ENCODE measurements at places on chromosomes 3 and 15.
A peak's percentile ranks its signal among the peaks of the same experiment; 100 is the strongest.

DNA sequence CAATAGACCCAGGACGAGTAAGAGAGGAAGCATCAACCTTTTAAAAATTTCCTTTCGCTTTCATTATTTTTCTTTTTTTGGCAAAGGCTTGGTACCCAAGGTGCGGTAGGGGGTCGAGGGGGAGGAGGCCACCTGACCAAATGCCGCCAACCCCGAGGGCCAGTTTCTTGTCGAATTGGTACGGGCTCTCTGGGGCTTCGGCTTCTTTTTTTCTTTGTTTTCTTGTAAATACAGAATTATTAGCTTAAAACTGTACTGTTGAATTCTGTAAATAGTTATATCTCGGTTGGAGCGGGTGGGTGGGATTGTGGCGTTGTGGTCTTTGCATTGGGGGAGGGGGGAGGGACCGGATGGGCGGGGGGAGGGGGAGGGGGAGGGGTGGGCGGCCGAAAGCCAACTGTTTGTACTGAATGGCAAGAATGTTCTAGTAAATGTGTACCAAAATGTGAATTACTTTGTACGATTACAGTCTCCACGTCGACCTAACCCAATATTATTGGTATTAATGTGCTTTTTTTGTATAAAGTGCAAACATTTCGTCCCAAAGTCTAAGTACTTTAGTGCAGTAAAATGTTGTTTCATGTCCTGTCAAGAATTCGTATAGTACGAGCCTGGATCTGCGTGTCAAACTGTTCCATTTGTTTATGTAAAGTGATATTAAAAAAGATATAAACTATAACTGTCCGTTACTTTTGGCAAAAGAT, 4.7 kb downstream of the ZIC1 start:
- no peak for DNase-seq

GRCh38 chr3:53192608-53193007, 31.6 kb downstream of the PRKCD start:
- no peak for DNase-seq

- no peak for DNase-seq
These were observed 17.7 kb upstream of the OCA2 start for GRCh38 chr15:28116521-28117431.

DNA sequence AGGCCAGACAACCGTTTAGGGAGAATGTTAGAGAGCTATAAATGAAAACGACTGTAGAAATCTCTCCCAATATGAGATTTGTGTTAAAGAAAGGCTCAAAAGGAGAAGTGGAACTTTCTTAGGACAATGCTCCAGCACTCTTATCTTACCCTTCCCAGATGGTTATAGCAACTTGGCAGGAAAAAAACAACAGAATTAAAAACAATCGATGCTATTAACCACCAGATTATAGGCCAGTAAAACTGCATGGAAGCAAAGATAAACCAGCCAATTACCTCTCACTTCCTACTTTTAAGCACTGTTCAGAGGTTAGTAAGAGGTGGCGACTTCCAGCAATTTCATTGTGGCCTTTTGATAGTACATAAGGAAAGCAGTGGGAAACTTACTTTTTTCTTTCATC, 72.9 kb downstream of the TMCC1 start:
- no peak for DNase-seq

- DNase-seq = no peak
These were observed 232.2 kb downstream of the UBE2E2 start for GRCh38 chr3:23435318-23435717.

GRCh38 chr3:191358929-191359328, 28.6 kb upstream of the UTS2B start:
- DNase-seq = no peak

DNA sequence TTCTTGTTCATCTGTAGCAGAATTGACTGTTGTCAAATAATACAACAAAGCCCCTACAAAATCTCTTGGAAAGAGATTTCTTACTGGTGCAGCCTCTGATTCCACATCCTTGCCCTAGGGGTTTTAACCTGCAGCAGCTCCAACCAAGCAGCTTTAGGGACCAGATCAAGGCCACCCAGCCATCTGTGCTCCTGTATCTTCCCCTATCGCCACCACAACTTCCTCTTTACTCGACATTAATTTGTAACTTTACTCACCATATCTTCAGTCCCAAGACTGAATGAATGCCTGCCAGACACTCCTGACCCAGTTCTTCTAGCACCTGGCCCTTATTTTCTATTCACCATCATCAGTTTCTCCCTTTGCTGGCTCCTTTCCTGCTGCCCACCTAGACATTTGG, 156.6 kb upstream of the IL12A start:
- no peak for DNase-seq

GRCh38 chr15:59532770-59533379, 78.7 kb upstream of the GCNT3 start:
- no peak for DNase-seq

DNA sequence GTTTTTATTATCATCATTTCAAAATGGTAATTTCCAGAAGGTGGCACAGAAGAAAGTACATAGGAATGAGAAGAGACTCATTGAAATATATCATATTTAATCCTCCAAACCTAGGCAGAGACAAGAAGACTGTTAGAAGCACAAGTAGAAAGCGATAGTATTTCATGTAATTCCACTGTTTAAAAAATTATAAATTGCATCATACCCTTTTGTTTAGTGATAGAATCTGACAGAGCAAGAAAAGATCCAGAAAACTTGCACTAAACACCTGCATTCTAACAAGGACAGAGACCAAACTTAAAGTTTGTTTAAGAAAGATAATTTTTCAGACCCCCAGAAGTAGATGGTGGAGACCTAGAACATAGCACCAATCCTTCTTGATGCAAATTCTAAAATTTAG, 56.9 kb upstream of the CD96 start:
- DNase-seq = no peak

DNA sequence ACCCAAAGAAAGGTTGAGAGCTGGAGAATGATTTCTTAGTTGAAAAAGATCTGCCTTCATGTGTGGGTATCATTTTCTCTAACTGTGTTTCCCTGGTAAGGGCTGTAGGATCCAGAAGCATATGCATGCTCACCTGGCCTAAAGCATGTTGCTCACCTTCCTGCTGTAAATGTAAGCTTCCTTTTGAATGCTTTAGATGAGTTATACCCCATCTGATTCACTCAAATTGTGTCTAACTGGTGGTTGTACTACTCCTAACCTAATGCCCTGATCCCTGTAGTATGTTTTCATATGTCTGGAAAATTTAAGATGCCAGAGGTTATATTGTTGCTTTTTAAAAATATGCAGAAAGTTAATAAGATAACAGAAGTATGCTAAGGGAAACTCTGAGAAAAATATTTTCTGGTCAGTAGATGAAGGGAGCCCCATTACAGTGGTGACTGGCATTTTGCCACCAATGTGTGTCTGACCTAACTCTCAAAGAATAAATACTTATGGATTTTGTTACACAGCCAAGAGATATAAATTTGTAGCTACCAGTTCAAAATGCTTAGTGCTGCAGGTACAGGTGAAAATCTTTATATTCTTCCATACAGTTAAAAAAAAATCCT, 7.7 kb downstream of the FILIP1L start:
- DNase-seq = no peak

DNA sequence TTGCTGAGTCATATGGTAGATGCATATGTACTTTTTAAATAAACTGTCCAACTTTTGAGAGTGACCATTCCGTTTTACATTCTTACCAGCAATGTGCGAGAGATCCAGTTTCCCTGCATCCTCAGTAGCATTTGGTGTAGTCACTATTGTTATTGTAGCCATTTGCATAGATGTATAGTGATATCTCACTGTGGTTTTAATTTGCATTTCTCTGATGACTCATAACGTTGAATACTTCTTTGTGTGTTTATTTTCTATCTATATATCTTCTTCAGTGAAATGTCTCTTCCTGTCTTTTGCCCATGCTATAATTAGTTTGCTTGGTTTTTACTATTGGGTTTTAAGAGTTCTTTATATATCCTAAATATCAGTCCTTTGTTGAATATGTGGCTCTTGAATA, 255.7 kb upstream of the GRM7 start:
- no peak for DNase-seq

- peak; percentile 38 for DNase-seq
These were observed 31.9 kb upstream of the RAB6B start for GRCh38 chr3:133927540-133928066.

DNA sequence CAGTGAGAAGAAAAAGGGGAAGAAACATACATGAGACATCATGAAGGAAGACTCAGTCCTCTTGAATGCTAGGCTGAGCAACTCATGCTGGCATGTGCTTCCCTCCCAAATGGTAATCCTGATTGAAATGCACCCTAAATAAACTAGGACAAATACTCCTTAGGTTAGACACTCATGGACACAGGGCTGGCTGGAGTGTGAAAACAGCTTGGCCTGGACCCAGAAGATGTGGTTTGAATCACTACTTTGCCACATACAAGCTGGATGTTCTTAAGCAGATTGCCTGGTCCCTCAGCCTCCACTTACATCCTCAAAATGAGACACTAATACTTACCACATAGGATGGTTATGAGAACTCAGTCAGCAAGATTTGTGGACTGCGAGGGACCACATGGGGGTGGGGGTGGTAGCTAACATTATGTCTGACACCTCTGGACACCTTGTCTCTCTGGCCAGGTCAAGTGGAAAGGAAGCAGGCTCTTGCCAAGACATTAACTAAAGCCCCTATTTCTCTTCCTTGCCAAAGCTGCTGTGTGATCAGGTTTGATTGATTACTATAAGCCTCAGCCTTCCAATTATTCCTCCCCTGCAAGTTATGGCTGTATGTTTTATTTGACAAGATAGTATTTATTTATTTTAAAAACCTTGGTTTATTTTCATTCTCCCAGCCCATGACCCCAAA, 138.9 kb upstream of the SLC7A14 start:
- DNase-seq = no peak

- DNase-seq = no peak
These were observed 1083.7 kb upstream of the CFAP20DC start for GRCh38 chr3:60133269-60134162.

DNA sequence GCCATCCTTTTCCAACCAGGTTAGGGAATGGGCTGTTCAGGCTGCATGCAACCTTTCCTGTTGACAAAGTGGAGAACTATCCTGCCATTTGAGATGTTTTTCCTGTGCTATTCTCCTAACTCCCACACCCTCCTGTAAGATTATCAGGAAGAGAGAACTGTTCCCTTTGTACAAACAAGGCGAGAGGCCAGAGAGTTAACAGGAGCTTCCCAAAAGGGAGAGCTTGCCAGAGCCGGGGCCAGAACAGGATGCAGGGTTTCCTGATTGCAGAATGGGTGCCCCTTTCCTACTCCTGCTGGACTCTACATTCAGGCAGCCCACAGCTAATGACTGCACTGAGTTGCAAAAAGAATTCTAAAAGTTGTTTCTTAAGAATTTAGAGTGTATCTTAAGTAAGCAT, 17.1 kb downstream of the PML start:
- DNase-seq = no peak

DNA sequence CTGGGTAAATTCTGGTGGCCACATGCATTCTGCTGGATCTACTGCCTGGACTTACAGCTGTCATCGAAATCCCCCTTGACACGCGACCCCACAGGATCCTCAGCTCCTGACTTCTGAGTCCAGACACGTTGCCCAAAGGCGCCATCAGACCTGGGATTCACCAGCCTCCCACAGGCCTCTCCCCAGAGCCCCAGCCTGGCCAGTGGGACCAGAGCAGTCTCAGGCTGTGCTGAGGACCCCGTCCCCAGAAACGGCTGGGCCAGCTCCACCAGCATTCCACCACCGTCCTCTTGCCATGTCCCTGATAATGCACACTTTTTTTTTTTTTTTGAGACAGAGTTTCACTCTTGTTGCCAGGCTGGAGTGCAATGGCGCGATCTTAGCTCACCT, 166.1 kb downstream of the LRRK1 start:
- DNase-seq = no peak

- no peak for DNase-seq
These were observed 287.1 kb downstream of the SOX2 start for GRCh38 chr3:181998828-181999227.

DNA sequence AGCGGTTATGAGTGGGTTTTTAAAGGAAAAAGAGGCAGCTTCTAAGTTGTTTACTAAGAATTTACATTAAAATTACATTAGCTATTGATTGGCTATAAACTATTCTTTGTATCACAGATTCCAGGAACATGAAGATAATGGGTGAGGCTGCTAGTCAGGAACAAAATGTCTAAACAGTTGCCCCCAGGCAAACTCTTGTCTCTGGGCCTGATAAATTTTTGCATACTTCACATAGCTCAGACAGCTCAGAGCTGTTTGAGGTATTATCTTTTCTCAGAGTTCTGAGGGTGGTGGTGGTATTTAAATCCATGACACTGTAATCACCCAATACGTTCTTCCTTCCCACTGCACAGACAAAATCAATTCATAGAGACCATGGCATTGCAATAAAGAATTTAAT, 2.1 kb upstream of the HACD2 start:
- DNase-seq = no peak

DNA sequence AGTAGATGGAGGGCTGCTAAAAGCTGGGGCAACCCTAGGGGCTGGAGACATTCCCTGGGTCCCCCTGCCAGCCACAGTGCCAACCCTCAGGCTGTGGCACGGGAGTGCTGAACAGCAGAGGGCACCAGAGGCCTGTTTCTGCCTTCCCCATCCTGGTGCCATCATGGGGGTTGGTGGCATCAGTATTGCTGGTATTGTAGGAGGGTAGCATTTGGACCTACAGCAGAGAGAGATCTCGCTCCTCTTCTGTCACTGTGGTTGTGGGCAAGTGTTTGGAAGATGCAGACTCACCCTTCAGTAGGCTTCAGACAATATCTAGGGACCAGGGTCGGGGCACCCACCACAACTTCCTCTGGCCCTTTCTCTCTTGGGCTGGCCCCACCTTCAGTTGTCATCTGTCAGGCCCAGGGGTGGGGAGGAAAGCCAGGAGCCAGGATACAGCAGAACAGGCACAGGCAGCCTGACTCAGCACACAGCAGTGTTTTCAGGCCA, 123.5 kb downstream of the RPLP1 start:
- peak; percentile 55 for DNase-seq

- DNase-seq = no peak
These were observed 239.9 kb upstream of the LRTM1 start for GRCh38 chr3:55167586-55168317.

- DNase-seq = no peak
These were observed 119.4 kb upstream of the LMOD3 start for GRCh38 chr3:69241769-69242168.

DNA sequence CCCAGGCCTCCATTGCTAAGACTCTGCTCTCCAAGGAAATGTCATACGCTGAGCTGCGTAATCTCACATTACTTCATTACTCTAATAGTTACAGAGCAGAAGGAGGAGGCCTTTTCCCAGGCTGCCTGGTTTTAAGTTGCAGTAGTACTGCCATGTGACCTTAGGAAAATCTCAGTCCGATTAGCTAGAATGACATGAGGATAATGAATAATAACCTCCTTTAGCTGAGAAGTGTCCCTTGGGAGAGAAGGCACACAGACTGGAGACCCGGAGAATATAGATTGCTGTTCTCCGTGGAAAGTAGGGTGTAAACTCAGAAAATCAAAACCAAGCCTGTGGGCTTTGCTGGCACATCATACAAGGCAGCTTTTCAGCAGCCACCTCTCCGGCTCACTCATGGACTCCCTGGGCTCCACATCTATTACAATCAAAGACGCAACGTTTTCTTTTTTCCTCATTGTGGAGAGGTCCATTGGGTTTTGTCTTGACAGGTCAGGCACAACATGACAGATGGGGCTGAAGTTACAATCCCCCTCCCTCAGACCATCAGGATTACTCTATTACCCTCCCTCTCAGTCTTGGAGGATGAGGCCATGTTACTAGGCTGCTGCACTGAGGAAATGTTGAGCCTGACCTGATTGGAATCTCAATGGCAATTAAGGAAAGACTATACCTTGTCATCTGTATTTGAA, 134.8 kb upstream of the MB21D2 start:
- no peak for DNase-seq

- DNase-seq = no peak
These were observed 61.3 kb upstream of the PIAS1 start for GRCh38 chr15:67992834-67993233.

- no peak for DNase-seq
These were observed 116.7 kb upstream of the PRTG start for GRCh38 chr15:55859681-55860080.
